Frontal cortex (tissue), 4 donors: ENCODE measurements at places on chromosomes 7 and 10. TPM values are rescaled to one million over a fixed set of nuclear protein-coding genes. Genes with fewer than 3 reads are reported as not detected.

Gene CALHM3
- not detected for total RNA-seq

Gene CYP3A5
- 1.6 TPM for total RNA-seq

Gene KLF14
- total RNA-seq: not detected

Gene SEMA3D
- 3.7 TPM for total RNA-seq

Gene NEURL1
- 25.7 TPM for total RNA-seq

Gene NEUROD6
- 653 TPM for total RNA-seq

Gene TMEM196
- total RNA-seq: 18.8 TPM

Gene CYP26C1
- total RNA-seq: under 0.01 TPM

Gene IL15RA
- total RNA-seq: not detected

Gene SPDYE2B
- total RNA-seq: not detected

Gene TUBB8
- total RNA-seq: not detected

Gene NOC3L
- total RNA-seq: 20.8 TPM

Gene PSMC2
- total RNA-seq: 95.0 TPM

Gene LRRC18
- total RNA-seq: not detected

Gene HOXA5
- not detected for total RNA-seq

Gene MEOX2
- total RNA-seq: not detected

Gene AKR1B15
- total RNA-seq: not detected

Gene TRIL
- 17.5 TPM for total RNA-seq

Gene IGFBP3
- total RNA-seq: 6.1 TPM

Gene CHRM2
- 5.3 TPM for total RNA-seq

Gene SLC16A12
- total RNA-seq: 1.2 TPM

Gene HOXA1
- total RNA-seq: not detected

Gene PIP
- not detected for total RNA-seq

Gene GIMAP4
- 9.0 TPM for total RNA-seq

Gene BAIAP2L1
- total RNA-seq: under 0.01 TPM

Gene DNAH11
- total RNA-seq: 0.82 TPM

Gene CRTAC1
- total RNA-seq: 7.3 TPM

Gene SPDYE16
- total RNA-seq: 0.41 TPM

Gene NKX2-3
- under 0.01 TPM for total RNA-seq
